ENCODE measurements at places on chromosomes 2 and 18. TPM values are rescaled to one million over a fixed set of nuclear protein-coding genes. Genes with fewer than 3 reads are reported as not detected.

Gene NYAP2
- total RNA-seq, result not detected

Gene CFAP210
- total RNA-seq, result not detected

Gene TTC21B
- total RNA-seq, result 15.6 TPM

Gene STPG4
- total RNA-seq, result not detected

Gene DQX1
- total RNA-seq, result 4.2 TPM

Gene MARCHF4
- 0.72 TPM for total RNA-seq

Gene ANKRD30B
- not detected for total RNA-seq

Gene DSC3
- total RNA-seq, result 64.9 TPM
